Gastrocnemius medialis (tissue), 4 donors: ENCODE measurements at places on chromosomes 7 and 10. TPM values are rescaled to one million over a fixed set of nuclear protein-coding genes. Genes with fewer than 3 reads are reported as not detected.
A peak's percentile ranks its signal among the peaks of the same experiment; 100 is the strongest.

DNA sequence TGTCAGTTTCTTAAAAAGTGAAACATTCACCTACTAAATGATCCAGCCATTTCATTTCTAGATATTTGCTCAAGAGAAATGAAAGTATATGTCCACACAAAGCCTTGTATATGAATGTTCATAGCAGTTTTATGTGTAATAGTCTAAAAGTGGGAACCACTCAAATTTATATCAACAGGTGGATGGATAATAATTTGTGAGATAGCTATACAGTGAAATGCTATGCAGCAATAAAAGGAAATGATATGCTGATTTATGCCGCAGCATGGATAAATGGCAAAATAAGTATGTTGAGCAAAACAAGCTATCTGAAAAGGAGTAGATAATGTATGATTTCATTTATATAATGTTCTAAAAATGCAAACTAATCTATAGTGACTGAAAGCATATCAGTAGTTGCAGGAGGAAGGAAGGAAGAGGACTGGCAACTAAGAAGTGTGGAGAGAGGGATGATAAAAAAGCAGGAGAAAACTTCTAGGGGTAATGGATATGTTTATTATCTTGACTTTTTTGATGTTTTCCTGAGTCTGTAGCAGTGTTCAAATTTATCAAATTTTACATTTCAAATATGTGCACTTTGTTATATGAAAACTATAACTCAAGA lies 80.6 kb downstream of the ABCB5 start:
- DNase-seq: no peak

DNA sequence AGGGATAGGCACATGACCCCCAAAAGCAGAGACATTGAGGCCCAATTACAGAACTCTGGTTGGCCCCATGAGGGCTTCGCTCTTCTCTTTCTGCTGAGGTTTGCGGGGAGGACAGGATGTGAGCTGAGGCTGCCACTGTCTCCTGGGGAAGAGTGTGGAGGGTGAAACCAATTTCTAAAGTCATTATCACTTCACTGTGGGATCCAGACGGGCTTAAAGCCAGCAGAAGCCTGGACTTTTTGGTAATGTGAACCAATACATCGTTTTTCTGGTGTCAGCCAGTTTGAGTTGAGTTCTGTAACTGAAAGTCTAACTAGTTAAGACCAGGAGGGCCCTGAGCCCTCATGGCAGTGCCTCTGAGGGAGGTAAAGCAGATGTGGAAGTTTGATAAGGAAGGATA lies 163.0 kb downstream of the MYOF start:
- DNase-seq: no peak

SLC13A1 gene
- not detected for total RNA-seq

DNA sequence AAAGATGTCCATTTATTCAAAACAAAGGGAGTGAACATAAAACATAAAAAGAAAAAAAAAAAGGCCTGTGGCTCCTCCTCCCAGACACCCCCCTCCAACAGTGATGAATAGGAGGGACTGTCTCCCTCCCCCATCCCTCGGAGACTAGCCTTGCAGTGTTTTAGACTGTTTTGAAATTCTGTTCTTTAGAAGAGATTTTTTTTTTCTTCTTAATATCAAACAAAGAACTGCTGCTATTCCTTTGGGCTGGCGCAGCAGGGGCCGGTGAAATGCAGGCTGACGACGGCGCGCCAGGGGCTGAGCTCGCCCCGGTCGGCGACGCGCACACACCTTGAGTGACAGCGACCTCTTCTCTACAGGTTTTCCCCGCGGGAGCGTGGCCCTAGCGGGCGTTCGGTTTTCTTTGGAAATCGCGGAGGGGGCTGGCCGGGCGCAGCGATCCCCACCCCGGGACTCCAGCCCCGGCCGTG lies at the start of gene LANCL2:
Gene LANCL2, plus strand, starts transcription at position 133 of the 470 bp plus-strand sequence. CDS start 689 bp downstream, outside the sequence.
- peak; percentile 11 for DNase-seq

DNA sequence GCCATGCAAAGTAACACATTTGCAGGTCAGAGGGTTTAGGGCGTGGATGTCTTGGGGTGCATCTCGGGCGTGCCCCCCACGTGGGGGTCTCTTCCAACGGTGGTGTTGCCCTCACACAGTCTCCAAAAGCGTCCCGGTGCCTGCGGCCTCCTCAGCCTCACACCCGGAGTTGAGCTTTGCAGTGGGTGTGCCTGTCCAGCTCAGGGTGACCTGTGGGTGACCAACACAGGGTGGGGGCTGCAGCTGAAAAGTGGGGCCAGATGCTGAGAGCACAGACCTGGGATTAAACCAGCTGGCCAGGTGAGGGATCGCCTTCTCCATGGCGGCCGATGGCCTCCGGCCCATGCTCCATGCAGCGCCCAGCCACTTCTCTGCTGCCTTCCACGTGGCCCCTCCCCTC lies 63.1 kb downstream of the PWWP2B start:
- DNase-seq: peak; percentile 11

GRCh38 chr7:11379641-11380040 lies 406.0 kb downstream of the PHF14 start:
- no peak for DNase-seq

DNA sequence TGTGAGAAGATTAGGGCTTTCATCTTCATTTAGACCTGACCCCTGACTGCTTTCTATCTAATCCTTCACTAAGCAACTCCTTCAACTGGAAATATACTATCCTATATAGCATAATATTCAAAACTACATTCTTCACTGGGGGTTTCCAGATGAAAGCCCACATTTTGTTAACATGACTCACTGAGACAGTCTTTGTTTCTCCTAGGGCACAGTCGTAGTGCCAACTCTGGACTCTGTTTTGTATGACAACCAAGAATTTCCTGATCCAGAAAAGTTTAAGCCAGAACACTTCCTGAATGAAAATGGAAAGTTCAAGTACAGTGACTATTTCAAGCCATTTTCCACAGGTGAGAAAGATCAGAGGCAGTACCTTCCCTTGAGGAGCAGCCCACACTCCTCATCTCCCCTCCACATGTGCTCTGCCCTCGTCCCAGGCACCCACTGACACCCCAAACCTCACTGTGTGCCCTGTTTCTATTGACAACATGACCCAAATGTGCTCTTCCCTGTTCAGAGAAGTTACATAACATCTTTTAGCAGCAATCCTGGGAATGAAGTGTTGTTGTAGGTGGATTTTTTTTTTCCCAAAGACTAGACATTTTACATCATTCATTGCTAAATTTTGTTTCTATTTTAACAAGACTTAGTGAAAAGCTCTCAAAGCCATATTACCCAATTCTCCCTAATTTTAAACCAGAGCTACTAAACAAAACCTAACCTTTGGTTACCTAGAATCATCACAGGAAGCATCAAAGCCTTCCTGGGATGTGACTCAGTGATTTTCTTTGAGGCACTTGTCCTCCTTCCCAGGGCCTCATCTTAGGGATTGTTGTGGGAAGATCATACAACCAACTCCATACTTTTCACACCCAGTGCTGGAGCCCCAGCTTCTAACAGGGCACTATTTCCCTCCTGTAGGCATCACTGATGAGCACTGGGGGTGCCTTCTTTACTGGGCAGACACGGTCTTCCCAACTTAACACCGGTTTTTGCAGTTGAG lies 10.7 kb downstream of the CYP2E1 start:
- no peak for DNase-seq

TRDMT1 gene
- total RNA-seq: 1.6 TPM

GRCh38 chr7:66421830-66422475 lies 206.7 kb upstream of the KCTD7 start:
- DNase-seq: no peak

GRCh38 chr10:106957823-106958588 lies 206.5 kb downstream of the SORCS1 start:
- no peak for DNase-seq

DNA sequence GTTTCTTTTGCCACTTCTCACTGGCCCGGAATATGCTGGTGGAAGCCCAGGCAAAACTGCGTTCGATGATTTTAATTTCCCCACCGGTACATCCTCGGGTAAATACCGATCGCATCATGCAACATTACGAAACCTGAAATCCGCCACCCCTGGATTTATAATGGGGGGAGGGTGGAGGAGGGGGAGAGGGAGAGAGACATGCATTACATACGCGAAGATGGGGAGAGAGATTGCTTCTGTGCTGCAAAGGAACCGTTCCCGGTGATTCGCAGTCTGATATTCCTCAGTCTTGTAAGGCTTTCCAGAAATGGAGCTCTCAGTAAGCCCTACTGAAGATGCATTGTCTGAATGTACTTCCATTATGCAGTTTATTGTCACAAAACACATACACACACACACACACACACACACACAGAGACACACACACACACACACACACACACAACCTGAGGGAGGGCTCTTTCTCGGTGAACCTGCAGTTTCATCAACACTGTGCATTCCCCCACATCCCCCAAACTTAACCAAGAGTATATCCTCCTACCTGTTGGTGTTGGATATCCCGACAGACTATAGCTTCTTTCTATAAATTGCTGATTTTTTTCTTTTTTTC lies 741 bp downstream of the GPR85 start:
- DNase-seq: no peak

DNA sequence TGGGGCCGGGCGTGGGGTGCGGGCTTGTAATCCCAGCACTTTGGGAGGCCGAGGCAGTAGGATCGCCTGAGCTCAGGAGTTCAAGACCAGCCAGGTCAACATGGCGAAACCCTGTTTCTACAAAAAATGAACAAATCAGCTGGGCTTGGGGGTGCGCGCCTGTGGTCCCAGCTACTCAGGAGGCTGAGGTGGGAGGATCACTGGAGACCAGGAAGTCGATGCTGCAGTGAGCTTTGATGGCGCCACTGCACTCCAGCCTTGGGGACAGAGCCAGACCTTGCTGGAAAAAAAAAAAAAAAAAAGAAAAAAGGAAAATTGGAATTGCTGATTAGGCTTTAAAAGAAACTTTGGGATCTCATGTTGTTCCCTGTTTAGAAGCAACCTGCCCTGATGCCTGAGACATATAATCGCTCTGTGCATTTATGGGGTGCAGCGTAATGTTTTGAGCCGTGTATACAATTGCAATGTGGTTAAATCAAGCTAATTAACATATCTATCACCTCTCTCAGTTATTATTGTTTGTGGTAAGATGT lies 851 bp downstream of the AKR1E2 start:
- no peak for DNase-seq

SPDYE2B gene
- total RNA-seq: not detected

ZNF503 gene
- total RNA-seq: 1.7 TPM

TMEM270 gene
- total RNA-seq: not detected

DNA sequence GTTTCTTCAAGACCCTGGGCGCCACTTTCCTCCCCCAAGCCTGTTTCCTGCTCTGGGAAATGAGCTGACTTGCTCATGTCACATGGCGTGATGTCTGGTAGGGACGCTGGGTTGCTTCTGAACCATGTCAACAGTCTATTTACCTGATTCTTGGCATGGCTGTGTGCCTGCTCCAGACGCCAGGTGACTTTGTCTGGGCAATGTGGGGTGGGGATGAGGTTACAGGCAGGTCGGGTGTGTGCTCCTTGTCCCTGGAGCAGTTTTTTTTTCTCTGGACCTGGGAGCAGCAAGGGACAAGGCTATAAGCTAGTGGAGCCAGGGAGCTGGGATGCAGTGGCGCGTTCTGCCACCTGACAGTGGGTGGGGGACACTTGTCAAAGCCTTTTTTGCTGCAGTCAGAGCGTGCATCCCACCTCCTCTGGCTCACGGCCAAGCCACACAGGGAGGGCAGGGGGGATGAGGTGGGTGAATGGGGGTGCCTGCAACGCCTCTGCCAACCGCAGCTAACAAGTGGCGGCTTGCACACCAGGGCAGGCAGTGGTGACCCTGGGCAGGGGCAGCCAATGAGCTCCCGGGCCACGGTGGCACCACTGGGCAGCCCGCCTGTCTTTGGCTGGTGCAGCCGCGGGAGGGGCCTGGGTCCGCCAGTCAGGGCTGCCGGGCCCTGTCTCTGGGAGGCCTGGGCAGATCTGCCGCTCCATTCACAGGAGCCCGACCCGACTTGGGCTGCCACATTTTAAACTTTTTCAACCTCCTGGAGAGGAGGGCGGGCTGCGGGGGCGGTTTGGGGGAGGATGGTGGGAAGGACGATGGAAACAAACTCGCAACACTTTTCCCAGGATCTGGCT lies 22.9 kb downstream of the DNAJB12 start:
- peak; percentile 78 for DNase-seq

PROSER2 gene
- 1.7 TPM for total RNA-seq

DNA sequence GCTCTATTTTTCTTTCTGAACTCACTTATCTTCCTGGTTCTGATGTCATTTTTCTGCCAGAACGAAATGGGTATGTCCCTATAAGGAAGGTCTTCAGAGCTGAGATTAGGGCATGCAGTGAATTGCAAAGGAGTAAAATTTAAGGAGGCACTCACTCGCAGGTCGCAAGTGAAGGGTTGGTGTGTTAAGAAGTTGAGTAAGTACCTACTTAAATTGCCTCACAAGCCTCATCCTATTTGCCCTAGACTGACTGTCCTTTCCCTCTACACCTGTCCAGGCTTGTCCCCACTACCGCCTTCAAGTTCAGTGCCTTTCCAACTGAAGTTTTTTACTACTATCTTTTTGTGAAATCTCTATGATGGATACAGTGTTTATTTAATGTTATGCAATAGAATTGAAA lies 191.5 kb downstream of the AHR start:
- DNase-seq: no peak

GDF2 gene
- total RNA-seq: not detected

MBL2 gene
- not detected for total RNA-seq

DNA sequence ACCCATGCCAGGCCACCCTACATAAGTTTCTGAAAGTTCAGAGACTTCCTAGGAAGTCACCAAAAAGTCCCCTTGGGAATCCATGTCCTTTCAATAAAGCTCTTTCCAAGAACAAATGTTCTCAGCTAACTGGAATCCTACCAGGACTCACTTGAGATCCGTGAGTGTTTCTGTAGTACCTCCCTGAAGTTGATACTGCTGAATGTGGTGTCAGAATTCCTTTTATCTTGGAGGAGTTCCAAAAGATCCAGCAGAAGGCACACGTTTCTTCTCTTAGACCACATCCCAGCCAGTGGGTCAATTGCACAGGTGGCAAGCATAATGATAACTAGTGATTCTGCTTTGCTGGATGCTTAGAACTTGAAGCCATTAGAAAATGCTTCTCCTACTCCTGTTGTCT lies 689.7 kb upstream of the IGFBP3 start:
- DNase-seq: no peak
